Skeletal muscle tissue (tissue), 5 donors: ENCODE measurements at places on chromosomes 4 and X. TPM values are rescaled to one million over a fixed set of nuclear protein-coding genes. Genes with fewer than 3 reads are reported as not detected.

Gene USP26
- not detected for total RNA-seq

Gene MMRN1
- 9.4 TPM for total RNA-seq

Gene SYNPO2
- 34.4 TPM for total RNA-seq

Gene KCND1
- 0.52 TPM for total RNA-seq

Gene GPR173
- 2.1 TPM for total RNA-seq
